ENCODE measurements at places on chromosomes 2 and 18. TPM values are rescaled to one million over a fixed set of nuclear protein-coding genes. Genes with fewer than 3 reads are reported as not detected.

The SLC16A14 gene
- 28.4 TPM for total RNA-seq

The CRIM1 gene
- total RNA-seq, result 115 TPM

The TNFAIP6 gene
- total RNA-seq, result not detected

The TLX2 gene
- total RNA-seq, result 0.40 TPM

The FOXI3 gene
- total RNA-seq, result not detected
